Left colon (tissue), 2 donors: ENCODE measurements at places on chromosomes 4 and X. TPM values are rescaled to one million over a fixed set of nuclear protein-coding genes. Genes with fewer than 3 reads are reported as not detected.
A peak's percentile ranks its signal among the peaks of the same experiment; 100 is the strongest.

GLRA2 gene
- total RNA-seq: 1.0 TPM

- DNase-seq: no peak
Observed at GRCh38 chr4:117093571-117093970, 8.2 kb upstream of the TRAM1L1 start.

GLRB gene
- total RNA-seq: 0.75 TPM

AMTN gene
- total RNA-seq: not detected

GRCh38 chrX:118588715-118589114 lies 93.1 kb downstream of the DOCK11 start:
- DNase-seq: no peak

TLL1 gene
- 2.4 TPM for total RNA-seq

SYP gene
- 6.9 TPM for total RNA-seq

GRCh38 chr4:27873596-27873995 lies 1013.0 kb downstream of the STIM2 start:
- no peak for DNase-seq

GRCh38 chr4:41763729-41764128 lies 15.2 kb upstream of the PHOX2B start:
- no peak for DNase-seq

ABCG2 gene
- total RNA-seq: 36.2 TPM

DNA sequence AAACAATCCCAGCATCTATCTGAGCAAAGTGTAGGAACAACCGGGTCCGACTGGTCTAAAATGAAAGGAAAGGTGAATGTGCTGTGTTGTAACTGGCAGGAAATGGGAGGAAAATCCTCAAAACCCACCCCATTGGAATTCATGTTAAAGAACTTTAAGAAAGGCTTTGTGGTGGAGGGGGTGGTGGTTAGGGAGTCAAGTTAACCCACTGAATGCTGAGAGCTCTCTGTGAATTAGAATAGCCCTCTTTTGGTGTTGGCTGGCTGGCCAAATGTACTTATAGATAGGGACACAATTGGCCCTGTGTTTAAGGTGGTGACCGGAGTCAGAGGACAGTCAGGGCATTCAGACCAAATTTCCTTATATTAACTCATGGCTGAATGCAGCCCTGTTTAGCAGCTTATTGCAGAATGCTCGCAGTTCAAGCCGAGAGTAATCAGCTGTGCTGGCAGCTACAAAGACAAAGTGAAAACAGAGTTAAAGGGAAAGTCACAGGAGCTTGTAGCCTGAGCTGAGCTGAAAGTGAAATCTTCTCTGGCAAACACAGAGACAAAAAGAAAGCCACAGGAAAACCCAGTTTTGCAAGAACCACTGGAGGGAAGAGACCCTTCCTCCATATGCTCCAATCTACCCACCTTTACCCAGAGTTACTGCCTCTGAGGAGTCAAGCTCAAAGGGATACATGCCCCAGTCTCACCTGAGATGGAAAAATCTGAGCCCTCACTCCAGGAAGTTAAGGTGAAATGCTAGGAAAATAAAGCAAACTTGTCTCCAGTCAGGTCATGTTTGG lies 38.5 kb upstream of the UGT2B7 start:
- no peak for DNase-seq

MAGEA10 gene
- not detected for total RNA-seq

FGFR3 gene
- total RNA-seq: 57.4 TPM

TMPRSS11F gene
- total RNA-seq: not detected

TMEM156 gene
- not detected for total RNA-seq

- DNase-seq: peak; percentile 5
Observed at GRCh38 chr4:8916351-8916885, 44.8 kb upstream of the HMX1 start.

DNA sequence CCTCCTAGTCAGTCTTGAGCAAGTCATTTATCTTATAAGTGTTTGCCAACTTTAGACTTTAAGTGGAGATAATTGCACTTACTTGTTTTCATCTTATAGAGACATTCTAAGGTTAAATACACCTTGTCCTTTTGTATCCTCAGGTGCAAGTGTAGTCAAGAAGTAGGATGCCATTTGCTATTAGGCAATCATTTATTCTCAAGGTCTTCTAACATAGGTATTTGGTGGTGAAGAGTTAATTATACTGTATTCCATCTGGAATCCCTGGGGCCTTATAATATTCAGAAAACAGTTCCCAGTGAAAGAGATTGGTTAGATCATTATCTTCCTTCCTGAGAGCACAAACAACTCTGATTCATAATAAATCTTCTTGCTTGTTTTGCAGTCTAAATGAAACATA lies 23.7 kb downstream of the SULT1E1 start:
- DNase-seq: no peak

- DNase-seq: no peak
Observed at GRCh38 chrX:154695911-154696675, 42.7 kb upstream of the CTAG2 start.

DNA sequence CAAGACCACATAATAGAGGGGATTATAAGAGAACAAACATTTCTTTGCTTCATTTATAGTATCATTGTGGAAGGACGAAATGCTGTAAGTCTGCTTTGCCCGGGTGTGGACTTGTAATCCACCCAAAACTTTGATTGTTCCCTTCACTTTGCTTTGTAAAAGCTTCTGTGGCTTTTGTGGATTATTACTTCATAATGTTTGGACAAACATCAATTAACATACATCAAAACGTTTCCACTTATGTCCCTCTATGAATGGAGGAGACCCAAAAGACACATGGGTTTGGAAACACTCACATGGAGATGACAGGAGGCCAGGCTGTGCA lies 415.4 kb downstream of the SPRY1 start:
- DNase-seq: no peak

KIF4A gene
- total RNA-seq: 2.2 TPM
